ENCODE measurements at places on chromosomes 2 and 18. TPM values are rescaled to one million over a fixed set of nuclear protein-coding genes. Genes with fewer than 3 reads are reported as not detected.

GREB1 gene
- total RNA-seq = 0.13 TPM

TRAK2 gene
- total RNA-seq = 49.3 TPM

AKAIN1 gene
- total RNA-seq = not detected

IFIH1 gene
- 63.9 TPM for total RNA-seq

EVX2 gene
- not detected for total RNA-seq

ARL5A gene
- 52.7 TPM for total RNA-seq

GRCh38 chr2:129499747-129500146 lies 479.7 kb upstream of the RAB6C start:
- no peaks in the 10 kb centered on the region for H3K4me1 ChIP-seq
- H3K27me3 ChIP-seq = no peaks in the 10 kb centered on the region
- H3K27ac ChIP-seq = no peak overlapping the region
- H3K4me3 ChIP-seq = no peak overlapping the region
- no peaks in the 10 kb centered on the region for H3K36me3 ChIP-seq
- no peak for DNase-seq

- no peak overlapping the region for H3K4me3 ChIP-seq
- H3K36me3 ChIP-seq = no peaks in the 10 kb centered on the region
- H3K27ac ChIP-seq = no peak overlapping the region
- H3K27me3 ChIP-seq = no peaks in the 10 kb centered on the region
- H3K4me1 ChIP-seq = no peaks in the 10 kb centered on the region
Measured at GRCh38 chr18:35322486-35323458, 21.4 kb downstream of the ZNF24 start.

GRCh38 chr2:3420076-3420768 lies 40.7 kb downstream of the TRAPPC12 start:
- peaks cover 29% of the 10 kb centered on the region for H3K36me3 ChIP-seq
- no peaks in the 10 kb centered on the region for H3K27me3 ChIP-seq
- H3K27ac ChIP-seq = no peak overlapping the region
- no peaks in the 10 kb centered on the region for H3K4me1 ChIP-seq
- no peak overlapping the region for H3K4me3 ChIP-seq
- no peak for DNase-seq

DNA sequence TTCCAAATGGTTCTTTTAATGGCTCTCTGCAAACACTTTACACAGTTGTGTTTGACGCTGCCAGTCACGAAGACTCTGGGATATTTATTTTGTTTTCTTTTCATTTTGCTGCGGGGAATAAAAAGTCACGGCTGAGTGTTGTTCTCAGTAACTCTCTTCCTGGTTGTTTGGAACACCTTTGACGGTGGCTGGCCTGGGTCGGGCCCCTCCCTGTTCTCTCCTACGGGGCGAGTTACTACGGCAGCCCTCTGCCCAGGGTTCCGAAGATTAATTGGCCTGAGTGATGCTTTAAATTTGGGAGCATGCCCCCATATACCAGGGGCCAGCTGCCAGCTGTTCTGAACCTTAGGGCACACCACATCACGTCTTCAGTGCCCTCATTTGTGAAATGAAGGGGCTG lies 84.7 kb downstream of the GATA6 start:
- H3K36me3 ChIP-seq = no peaks in the 10 kb centered on the region
- no peaks in the 10 kb centered on the region for H3K4me1 ChIP-seq

- no peak for DNase-seq
- no peaks in the 10 kb centered on the region for H3K36me3 ChIP-seq
- H3K4me3 ChIP-seq = no peak overlapping the region
Measured at GRCh38 chr18:13305301-13305700, 86.7 kb downstream of the LDLRAD4 start.

DNA sequence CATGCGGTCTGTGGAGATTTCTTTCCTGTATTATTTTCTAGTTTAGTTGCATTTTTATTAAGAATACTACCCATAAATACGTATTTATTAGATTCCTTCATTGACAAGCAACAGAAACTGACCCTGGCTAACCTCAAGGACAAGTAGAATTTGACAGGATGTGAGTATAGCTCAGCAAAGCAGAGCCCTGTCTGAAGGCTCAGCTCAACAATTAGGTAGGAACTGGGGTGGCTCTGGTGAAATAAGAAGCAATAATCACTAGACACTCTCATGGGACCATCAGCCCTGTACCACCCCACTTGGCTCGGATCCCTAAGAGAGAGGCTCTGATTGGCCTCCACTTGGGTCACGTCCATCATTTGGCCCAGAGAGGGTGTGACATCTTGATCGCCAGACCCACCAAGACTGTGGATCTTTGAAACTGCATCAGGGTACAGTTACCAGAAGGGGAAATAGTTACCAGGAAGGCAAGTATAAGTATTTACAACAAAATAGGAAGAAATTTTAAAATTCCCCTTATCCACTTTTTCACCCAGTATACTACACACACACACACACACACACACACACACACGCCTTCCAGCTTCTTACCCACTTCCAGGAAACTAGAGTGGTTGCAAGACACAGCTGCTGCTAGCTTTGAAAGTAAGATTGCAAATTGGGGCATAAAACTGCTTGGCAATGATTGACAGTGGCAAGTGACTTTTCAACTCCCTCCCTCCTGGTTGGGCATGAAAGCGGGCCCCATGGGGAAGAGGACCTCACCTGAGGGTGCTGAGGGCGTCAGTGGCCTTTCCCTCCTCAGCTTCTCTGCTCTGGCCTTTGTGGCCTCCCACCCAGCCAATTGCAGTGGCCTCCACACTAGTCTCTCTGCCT lies 41.8 kb downstream of the KCTD18 start:
- peak overlapping the region; percentile 64 for H3K4me3 ChIP-seq
- H3K27me3 ChIP-seq = no peaks in the 10 kb centered on the region
- H3K36me3 ChIP-seq = peaks cover 73% of the 10 kb centered on the region
- peak; percentile 45 for DNase-seq
- peaks cover 51% of the 10 kb centered on the region for H3K4me1 ChIP-seq

GRCh38 chr2:24514820-24515219 lies 23.8 kb downstream of the NCOA1 start:
- peaks cover 30% of the 10 kb centered on the region for H3K4me1 ChIP-seq
- H3K27ac ChIP-seq = no peak overlapping the region
- no peak overlapping the region for H3K4me3 ChIP-seq
- peaks cover 2% of the 10 kb centered on the region for H3K36me3 ChIP-seq
- no peak for DNase-seq

- H3K36me3 ChIP-seq = no peaks in the 10 kb centered on the region
- H3K27me3 ChIP-seq = no peaks in the 10 kb centered on the region
- H3K4me3 ChIP-seq = no peak overlapping the region
- DNase-seq = peak; percentile 34
- H3K27ac ChIP-seq = no peak overlapping the region
- H3K4me1 ChIP-seq = peaks cover 17% of the 10 kb centered on the region
Measured at GRCh38 chr2:15588329-15588919, 3.2 kb upstream of the DDX1 start.

GRCh38 chr2:134727385-134727784 lies 8.6 kb upstream of the TMEM163 start:
- H3K36me3 ChIP-seq = no peaks in the 10 kb centered on the region
- H3K27ac ChIP-seq = no peak overlapping the region
- H3K27me3 ChIP-seq = peaks cover 26% of the 10 kb centered on the region
- H3K4me3 ChIP-seq = no peak overlapping the region
- H3K4me1 ChIP-seq = no peaks in the 10 kb centered on the region
- DNase-seq = no peak

- no peaks in the 10 kb centered on the region for H3K27me3 ChIP-seq
- H3K4me1 ChIP-seq = no peaks in the 10 kb centered on the region
- DNase-seq = no peak
- no peak overlapping the region for H3K27ac ChIP-seq
- H3K4me3 ChIP-seq = no peak overlapping the region
Measured at GRCh38 chr18:33291539-33291938, 149.0 kb downstream of the CCDC178 start.

- DNase-seq = no peak
- H3K4me1 ChIP-seq = no peaks in the 10 kb centered on the region
- H3K4me3 ChIP-seq = no peak overlapping the region
Measured at GRCh38 chr2:47011696-47012095, 96.1 kb upstream of the MCFD2 start.

- no peak for DNase-seq
- H3K4me3 ChIP-seq = peak overlapping the region; percentile 63
- H3K27me3 ChIP-seq = no peaks in the 10 kb centered on the region
- H3K36me3 ChIP-seq = peaks cover 37% of the 10 kb centered on the region
- H3K27ac ChIP-seq = peak overlapping the region; percentile 79
Measured at GRCh38 chr2:190415794-190416775, 7.9 kb downstream of the MFSD6 start.

DNA sequence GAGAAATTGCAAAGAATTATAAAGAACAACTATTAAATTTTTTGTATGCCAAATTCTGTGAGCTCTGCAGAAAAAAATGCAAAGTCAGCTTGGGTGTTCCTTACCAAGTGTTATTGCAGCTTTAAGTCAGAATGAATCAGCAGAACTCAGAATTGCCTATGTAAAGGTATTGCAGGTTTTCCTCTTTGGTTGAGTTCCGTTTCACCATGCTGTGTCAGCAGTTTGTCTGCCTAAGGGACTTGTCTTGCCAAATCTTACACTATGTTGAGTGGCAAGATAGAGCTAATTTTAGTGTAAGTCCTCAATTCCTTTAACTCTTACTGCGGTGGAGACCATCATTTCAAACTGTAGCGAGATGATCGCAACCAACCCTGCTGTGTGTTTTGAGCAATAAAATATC lies 38.8 kb downstream of the ADAM23 start:
- H3K27ac ChIP-seq = no peak overlapping the region
- H3K4me1 ChIP-seq = no peaks in the 10 kb centered on the region
- H3K36me3 ChIP-seq = no peaks in the 10 kb centered on the region
- H3K27me3 ChIP-seq = peaks cover 9% of the 10 kb centered on the region
- no peak for DNase-seq
- no peak overlapping the region for H3K4me3 ChIP-seq

DNA sequence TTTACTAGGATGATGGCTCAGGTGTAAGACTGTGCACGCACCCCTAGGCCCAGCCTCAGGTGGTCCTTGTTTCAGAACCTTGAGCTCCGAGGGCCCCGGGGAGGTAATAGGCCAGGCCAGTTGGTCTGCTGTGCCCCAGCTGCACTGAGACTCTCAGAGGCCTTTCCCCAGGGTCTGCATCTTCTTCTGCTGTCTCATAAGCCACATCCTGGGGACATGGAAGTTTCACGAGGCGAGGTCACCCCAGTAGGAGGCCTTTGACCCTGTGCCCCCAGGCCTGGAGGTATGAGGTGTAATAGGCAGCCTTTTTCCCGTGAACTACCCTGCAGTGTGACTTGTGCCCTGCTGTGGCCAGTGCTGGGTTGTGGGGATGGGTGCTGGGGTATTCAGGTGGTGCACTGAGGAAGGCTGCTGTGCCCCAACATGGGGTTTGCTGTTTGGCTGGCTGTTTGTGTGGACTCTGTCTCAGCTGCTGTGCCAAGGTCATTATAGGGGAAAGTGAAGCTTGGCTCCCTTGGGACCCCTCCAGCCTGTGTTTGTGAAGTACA lies 6.9 kb downstream of the OXER1 start:
- H3K27ac ChIP-seq = no peak overlapping the region
- H3K4me1 ChIP-seq = no peaks in the 10 kb centered on the region
- H3K27me3 ChIP-seq = no peaks in the 10 kb centered on the region
- no peaks in the 10 kb centered on the region for H3K36me3 ChIP-seq
- DNase-seq = no peak

Measured in activated CD4-positive, alpha-beta memory T cell treated with anti-CD3 and anti-CD28 coated beads, Interleukin-2, amount 10 ng/mL, durations not matched to agents 7 days and 5 days (primary cell).